HTR-8/SVneo (cell line): ENCODE measurements at places on chromosomes 11 and 22.

DNA sequence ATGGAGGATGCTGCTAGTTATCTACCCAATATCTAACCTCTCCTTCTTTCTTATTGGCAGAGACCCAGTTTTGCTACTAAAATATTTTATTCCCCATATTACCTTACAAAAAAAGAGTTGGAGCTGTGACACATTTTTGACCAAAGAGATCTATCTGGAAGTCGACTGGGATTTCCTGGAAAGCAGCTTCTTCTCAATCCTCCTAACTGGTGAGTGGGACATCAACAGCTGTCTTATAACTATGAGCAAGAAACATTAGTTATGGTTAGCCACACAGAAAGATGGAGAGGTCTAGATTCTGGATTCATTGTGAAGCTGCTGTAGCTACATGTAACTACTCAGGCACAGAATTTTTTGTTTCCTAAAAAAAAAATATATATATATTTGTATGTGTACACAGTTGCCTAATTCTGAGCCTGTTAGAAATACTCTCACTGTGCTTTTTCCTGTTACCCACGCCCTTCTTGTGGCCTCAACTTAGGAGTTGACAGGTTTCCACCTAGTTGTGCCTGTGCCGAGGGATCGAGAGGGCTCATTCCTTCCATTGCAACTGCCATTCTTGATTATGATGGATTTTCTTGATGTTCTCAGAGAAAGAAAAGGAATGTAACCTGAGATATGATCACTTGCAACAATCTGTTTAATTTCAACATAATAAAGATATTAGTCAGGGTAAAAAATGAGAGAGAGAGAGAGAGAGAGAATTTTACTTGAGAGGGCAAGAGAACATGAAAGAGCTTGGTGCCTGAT is 142.0 kb downstream of the SLC17A6 start:
- no peak for DNase-seq

- no peak for DNase-seq
Observed at GRCh38 chr22:38732251-38732815, 23.5 kb downstream of the SUN2 start.

DNA sequence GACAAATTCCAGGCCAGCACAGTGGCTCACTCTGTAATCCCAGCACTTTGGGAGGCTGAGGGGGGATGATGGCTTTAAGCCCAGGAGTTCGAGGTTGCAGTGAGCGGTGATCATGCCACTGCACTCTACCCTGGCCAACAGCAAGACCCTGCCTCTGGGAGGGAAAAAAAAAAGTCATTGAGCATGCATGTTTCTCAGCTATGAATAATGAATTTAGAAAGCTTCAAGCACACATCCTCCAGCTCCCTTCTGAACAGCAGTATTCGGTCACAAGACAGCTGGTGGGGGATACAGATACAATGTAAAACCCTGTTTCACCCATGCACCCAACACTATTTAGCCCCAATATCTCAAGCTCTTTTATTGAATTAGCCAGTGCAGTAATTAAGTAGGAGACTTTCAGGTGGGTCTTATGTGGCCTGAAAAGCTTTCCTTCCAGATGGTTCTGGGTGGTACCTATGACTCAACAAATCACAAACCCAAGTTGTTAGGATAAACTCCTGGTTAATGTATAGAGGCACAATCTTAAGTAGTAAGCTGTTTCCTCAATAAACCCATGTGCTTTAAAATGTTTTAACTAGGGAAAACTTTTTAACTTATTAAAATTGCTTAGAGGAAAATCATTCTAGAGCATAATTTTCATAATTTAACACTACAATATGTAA is 13.4 kb downstream of the PRDM10 start:
- DNase-seq: no peak

- no peak for DNase-seq
Observed at GRCh38 chr11:86124251-86125233, 55.7 kb upstream of the PICALM start.

- no peak for DNase-seq
Observed at GRCh38 chr22:46520880-46521279, 16.5 kb downstream of the CELSR1 start.
